Fibroblast of lung (primary cell): ENCODE measurements at places on chromosomes 4 and X. TPM values are rescaled to one million over a fixed set of nuclear protein-coding genes. Genes with fewer than 3 reads are reported as not detected.

Gene ANOS1
- total RNA-seq, result under 0.01 TPM in 2 replicates

Gene ARMCX2
- 73.7 and 107 TPM in 2 replicates for total RNA-seq

GRCh38 chrX:139201924-139202323 is 328.6 kb upstream of the F9 start:
- no peak for DNase-seq

Gene TIGD4
- under 0.01 TPM in 2 replicates for total RNA-seq

DNA sequence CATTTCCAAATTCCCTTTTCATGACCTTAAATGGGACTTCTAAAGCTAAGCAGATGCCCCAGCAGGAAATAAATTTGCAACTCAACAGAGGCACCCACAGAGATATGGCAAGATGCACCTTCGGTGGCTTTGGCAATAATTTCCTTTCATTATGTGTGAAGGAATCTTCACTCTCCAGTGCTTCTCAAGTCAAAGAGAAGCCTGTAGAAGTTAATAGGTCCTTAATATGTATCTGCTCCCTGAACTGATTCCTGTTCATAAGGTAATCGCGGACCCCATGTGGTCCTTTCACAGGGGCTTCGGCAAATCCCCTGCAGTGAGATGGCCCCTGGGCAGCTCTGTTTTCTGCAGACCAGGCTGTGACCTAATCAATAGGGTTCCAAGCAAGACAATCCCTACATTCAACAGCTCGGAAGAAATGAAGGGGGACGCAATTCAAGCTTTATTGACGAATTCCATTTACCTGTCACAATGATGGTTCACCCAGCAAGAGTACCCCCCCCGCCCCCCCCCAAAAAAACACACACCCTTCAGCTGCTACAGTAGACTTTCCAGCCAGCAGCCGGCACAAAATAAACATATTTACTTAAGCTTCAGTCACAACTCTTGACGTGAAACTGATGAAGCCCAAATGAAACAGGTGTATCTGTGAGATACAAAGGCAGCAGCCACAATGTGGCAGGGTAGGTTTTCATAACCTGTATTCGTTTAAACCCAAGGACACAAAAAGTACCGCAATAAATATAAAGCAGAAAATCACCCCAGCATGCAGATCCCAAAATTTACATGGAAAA is 35.3 kb downstream of the FAT1 start:
- DNase-seq, result no peak

DNA sequence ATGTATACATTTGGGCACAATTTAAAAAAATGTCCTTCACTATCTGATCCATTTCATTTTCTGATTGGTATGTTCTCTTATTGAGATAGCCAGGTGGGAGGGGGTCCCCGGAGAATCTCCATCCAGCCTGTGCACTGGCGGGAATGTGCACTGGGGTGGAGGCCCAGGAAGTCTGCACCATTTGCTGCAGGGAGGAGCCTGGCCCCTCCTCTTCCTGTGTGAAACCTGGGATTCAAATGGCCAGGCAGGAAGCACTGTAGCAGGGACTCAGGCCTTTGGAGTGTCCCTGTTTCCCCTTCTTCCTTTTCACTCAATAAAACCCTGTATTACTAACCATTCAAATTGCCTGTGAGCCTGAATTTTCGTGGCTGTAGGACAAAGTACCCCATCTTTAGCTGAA is 44.3 kb downstream of the GPRIN3 start:
- no peak for DNase-seq

GRCh38 chr4:102732678-102733077 is 28.1 kb downstream of the MANBA start:
- DNase-seq, result no peak

- DNase-seq, result no peak
Observed at GRCh38 chr4:128848461-128848860, 39.0 kb downstream of the JADE1 start.

GRCh38 chrX:132071254-132071653 is 48.2 kb downstream of the STK26 start:
- DNase-seq, result peak; percentile 5

DNA sequence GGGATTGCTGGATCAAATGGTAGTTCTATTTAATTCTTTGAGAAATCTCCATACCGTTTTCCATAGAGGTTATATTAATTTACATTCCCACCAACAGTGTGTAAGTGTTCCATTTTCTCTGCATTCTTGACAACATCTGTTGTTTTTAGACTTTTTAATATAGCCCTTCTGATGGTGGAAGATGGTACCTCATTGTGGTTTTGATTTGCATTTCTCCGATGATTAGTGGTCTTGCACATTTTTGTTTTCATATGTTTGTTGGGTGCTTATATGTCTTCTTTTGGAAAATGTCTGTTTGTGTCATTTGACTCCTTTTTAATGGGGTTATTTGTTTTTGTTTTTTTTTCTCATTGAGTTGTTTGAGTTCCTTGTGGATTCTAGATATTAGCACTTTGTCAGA is 75.3 kb upstream of the PUDP start:
- no peak for DNase-seq

Gene NEUROG2
- not detected in 2 replicates for total RNA-seq

GRCh38 chrX:74119016-74119910 is 184.7 kb upstream of the ZCCHC13 start:
- DNase-seq, result peak; percentile 66
